Mesothelial cell of epicardium (in vitro differentiated cells): ENCODE measurements at places on chromosomes 2 and 18. TPM values are rescaled to one million over a fixed set of nuclear protein-coding genes. Genes with fewer than 3 reads are reported as not detected.

The KCNS3 gene
- total RNA-seq = 2.4 to 3.1 TPM (median 2.7 TPM) in 3 replicates

The EVX2 gene
- total RNA-seq = 0.07 to 0.09 TPM in 2 of 3 replicates, not detected in the other

The GAL3ST2 gene
- total RNA-seq = 0.86 to 1.1 TPM (median 1.1 TPM) in 3 replicates

The FAM228A gene
- 1.1 to 1.4 TPM (median 1.4 TPM) in 3 replicates for total RNA-seq

The DSG1 gene
- total RNA-seq = 0.07 to 0.18 TPM (median 0.09 TPM) in 3 replicates

The SNTG2 gene
- not detected in 3 replicates for total RNA-seq

The POTEI gene
- total RNA-seq = 7.0 to 7.3 TPM (median 7.1 TPM) in 3 replicates

The SERPINB3 gene
- not detected in 3 replicates for total RNA-seq

The ABCG8 gene
- total RNA-seq = not detected in 3 replicates

The IL1RN gene
- total RNA-seq = not detected in 3 replicates

The ERFE gene
- 0.50 to 0.85 TPM (median 0.66 TPM) in 3 replicates for total RNA-seq

The ASB3 gene
- total RNA-seq = 34.9 to 38.6 TPM (median 36.6 TPM) in 3 replicates

The FANCL gene
- 39.6 to 45.2 TPM (median 43.3 TPM) in 3 replicates for total RNA-seq

The ADCYAP1 gene
- 0.70 to 1.3 TPM (median 0.72 TPM) in 3 replicates for total RNA-seq

The RTP5 gene
- not detected in 3 replicates for total RNA-seq

The TTL gene
- total RNA-seq = 42.9 to 45.1 TPM (median 43.1 TPM) in 3 replicates

The SP3 gene
- total RNA-seq = 106 to 113 TPM (median 110 TPM) in 3 replicates

The ZNF514 gene
- 36.4 to 38.0 TPM (median 37.5 TPM) in 3 replicates for total RNA-seq
